Naive B cell (primary cell): ENCODE measurements at places on chromosomes 6 and 20. TPM values are rescaled to one million over a fixed set of nuclear protein-coding genes. Genes with fewer than 3 reads are reported as not detected.

The AGPAT4 gene
- polyA plus RNA-seq: 2.6 TPM

The TP53TG5 gene
- polyA plus RNA-seq: not detected

The NMBR gene
- polyA plus RNA-seq: not detected

The GTSF1L gene
- not detected for polyA plus RNA-seq

The WFDC10B gene
- not detected for polyA plus RNA-seq

The REM1 gene
- not detected for polyA plus RNA-seq

The PDE10A gene
- not detected for polyA plus RNA-seq

- H3K27ac ChIP-seq: no peak overlapping the region
- H3K27me3 ChIP-seq: peaks cover 11% of the 10 kb centered on the region
- H3K4me3 ChIP-seq: no peak overlapping the region
- no peak for DNase-seq
- no peaks in the 10 kb centered on the region for H3K36me3 ChIP-seq
Measured at GRCh38 chr6:125212377-125212776, 58.8 kb downstream of the TPD52L1 start.

- H3K4me1 ChIP-seq: no peaks in the 10 kb centered on the region
- DNase-seq: no peak
- peaks cover 6% of the 10 kb centered on the region for H3K36me3 ChIP-seq
- peaks cover 22% of the 10 kb centered on the region for H3K27me3 ChIP-seq
Measured at GRCh38 chr6:3307436-3307835, 48.7 kb downstream of the PSMG4 start.

DNA sequence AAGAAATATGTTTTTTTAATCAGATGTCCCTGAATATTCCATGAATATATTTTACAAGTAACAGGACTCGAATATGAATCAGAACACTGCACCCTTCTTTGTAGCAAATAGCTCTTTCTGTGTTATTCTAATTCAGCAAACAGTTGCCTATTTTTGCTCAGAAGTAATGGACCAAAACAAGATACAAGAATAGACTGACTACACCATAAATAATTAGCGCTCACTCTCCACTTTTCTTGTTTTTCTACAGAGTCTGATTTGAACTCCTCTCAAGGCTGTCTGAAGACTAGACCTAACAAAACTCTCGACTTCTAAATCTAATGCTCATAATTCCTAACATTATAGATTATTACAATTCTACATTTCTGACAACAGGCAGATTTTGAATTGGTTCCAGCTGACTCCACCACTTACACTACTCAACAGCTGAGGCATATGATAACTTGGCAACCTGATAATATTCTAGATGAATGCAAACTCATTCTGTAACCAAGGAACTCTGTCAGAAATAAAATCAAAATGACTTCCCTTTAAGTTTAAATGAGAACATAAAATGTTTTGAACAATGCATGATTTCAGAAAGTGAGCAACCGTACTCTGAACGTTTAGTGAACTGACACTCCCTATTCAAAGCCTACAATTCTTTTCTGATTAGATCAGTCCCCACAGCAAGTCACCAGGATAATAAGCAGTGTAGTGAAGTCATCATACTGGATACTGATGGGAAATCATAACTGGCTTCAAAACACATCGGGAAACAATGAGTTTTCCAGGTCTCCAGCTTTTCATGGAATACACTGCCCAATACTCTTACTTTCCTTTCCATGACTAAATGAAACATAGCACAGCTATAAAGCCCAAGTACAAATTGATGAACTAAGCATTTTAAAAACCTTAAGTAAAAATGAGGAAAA, 114.2 kb upstream of the BEND6 start:
- no peak for DNase-seq
- peaks cover 6% of the 10 kb centered on the region for H3K36me3 ChIP-seq
- peaks cover 8% of the 10 kb centered on the region for H3K4me1 ChIP-seq
- H3K27me3 ChIP-seq: peaks cover 42% of the 10 kb centered on the region
- no peak overlapping the region for H3K4me3 ChIP-seq

DNA sequence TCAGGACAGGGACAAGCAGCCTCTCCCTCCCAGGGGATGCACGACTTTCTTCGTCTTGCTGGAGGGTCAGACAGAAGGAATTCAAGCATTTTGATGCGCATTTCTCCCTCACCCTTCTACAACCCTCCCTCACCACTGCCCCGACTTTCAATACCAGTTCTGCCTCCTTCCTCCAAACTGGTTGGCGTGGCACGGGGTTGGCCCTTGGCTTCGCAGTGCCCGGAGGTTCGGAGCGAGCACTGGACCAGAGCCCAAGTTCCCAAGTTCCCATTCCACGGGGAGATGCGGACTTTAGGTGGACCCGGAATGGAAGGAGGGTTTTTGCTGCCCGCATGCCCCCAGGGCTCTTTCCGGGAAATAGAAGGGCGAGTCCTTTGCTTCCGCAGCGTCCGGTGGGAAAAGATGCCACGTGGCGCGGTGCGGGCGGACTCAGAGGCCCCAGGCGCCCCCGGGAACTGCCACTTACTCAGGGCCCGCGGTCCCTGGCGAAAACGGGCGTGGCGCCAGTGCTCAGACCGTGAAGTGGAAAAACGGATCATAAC, 8.0 kb upstream of the LAMP5 start:
- peaks cover 60% of the 10 kb centered on the region for H3K27me3 ChIP-seq
- peak overlapping the region; percentile 83 for H3K4me3 ChIP-seq
- H3K4me1 ChIP-seq: peaks cover 26% of the 10 kb centered on the region
- H3K36me3 ChIP-seq: no peaks in the 10 kb centered on the region
- no peak overlapping the region for H3K27ac ChIP-seq

DNA sequence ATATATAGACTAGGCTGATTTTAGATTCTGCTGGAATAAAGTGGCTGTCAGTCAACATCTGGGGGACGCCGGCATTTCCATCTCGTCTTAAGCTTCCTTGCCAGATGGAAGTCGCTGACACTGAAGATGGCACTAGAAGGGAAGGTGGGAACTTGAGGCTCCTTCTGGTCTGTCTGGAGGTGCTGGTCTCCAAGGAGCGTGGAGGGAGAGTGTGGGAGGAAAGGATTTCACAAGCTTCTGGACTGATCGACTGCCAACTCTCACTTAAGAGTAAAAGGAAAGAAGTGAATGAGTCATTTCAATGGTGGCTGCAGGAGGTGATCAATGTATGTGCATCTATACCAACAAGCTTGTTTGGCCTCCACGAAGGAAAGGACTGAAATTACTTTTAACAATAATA, 40.4 kb downstream of the DUSP22 start:
- H3K36me3 ChIP-seq: no peaks in the 10 kb centered on the region
- H3K4me3 ChIP-seq: no peak overlapping the region
- no peak overlapping the region for H3K27ac ChIP-seq
- DNase-seq: no peak
- H3K27me3 ChIP-seq: no peaks in the 10 kb centered on the region
- peaks cover 20% of the 10 kb centered on the region for H3K4me1 ChIP-seq

DNA sequence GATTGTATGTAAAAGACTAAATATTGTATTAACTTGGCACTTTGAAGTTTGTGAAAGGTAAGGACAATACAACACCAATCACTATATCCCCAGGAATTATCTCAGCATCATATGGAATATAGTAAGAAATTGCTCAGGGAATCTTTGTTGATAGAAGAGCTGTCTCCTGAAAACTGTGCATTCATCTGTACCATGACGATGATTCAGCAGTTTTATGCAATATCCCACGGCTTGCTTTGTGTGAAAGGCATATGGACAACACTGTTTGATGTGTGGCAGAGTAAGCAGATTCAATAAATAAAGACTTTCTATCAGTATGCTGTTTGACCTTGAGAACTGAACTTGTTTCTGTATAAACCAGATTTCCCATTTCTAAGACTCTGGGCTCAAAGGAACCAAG, 147.5 kb upstream of the PLN start:
- H3K36me3 ChIP-seq: no peaks in the 10 kb centered on the region
- H3K4me1 ChIP-seq: no peaks in the 10 kb centered on the region
- no peak overlapping the region for H3K27ac ChIP-seq
- no peaks in the 10 kb centered on the region for H3K27me3 ChIP-seq
- no peak overlapping the region for H3K4me3 ChIP-seq

GRCh38 chr20:2576317-2576727, 39.9 kb downstream of the TMC2 start:
- DNase-seq: no peak
- no peak overlapping the region for H3K27ac ChIP-seq
- peaks cover 39% of the 10 kb centered on the region for H3K27me3 ChIP-seq
- no peak overlapping the region for H3K4me3 ChIP-seq
- H3K4me1 ChIP-seq: no peaks in the 10 kb centered on the region

GRCh38 chr6:33691456-33692077, 19.9 kb downstream of the UQCC2 start:
- peaks cover 39% of the 10 kb centered on the region for H3K4me1 ChIP-seq
- H3K4me3 ChIP-seq: no peak overlapping the region
- peaks cover 28% of the 10 kb centered on the region for H3K36me3 ChIP-seq

- peaks cover 4% of the 10 kb centered on the region for H3K27me3 ChIP-seq
- DNase-seq: no peak
- no peaks in the 10 kb centered on the region for H3K36me3 ChIP-seq
- no peaks in the 10 kb centered on the region for H3K4me1 ChIP-seq
- no peak overlapping the region for H3K4me3 ChIP-seq
Measured at GRCh38 chr6:82371799-82372546, 8.4 kb downstream of the TPBG start.

- H3K27me3 ChIP-seq: peaks cover 81% of the 10 kb centered on the region
- H3K36me3 ChIP-seq: no peaks in the 10 kb centered on the region
- H3K4me1 ChIP-seq: peaks cover 22% of the 10 kb centered on the region
- peak within 1 kb of the TSS; percentile 67 for H3K4me3 ChIP-seq
- DNase-seq: no peak
Measured at GRCh38 chr6:77463308-77463860, at the start of gene HTR1B. Gene HTR1B (minus strand): TSS chr6:77463491. CDS start chr6:77463403, 88 bp downstream.

DNA sequence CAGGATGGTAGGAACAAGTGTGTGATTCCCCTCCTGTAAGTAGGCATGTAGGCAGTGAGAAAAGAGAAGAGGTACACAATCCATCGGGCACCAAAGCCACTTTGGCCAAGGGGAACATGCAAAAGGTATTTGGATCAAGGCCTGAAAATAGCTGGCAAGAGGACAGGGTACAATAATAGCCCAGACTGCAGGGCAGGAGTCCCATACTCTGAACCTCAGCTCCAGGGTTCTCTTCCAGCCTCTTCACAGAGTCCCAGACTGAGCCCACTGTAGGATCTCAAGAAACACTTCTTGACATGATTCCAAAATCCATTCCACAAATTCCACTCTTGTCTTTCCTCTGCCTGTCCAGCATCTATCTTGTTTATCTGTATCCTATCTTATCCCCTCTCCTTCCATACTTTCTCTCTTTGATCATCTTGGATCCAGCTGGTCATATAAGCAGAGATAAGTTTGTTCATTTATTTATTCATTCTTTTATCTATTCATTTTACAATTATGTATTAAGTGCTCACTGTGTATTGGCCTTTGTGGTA, 19.7 kb downstream of the ACSS2 start:
- no peak overlapping the region for H3K27ac ChIP-seq
- H3K27me3 ChIP-seq: no peaks in the 10 kb centered on the region
- DNase-seq: no peak
- H3K4me1 ChIP-seq: no peaks in the 10 kb centered on the region
- H3K36me3 ChIP-seq: no peaks in the 10 kb centered on the region
- no peak overlapping the region for H3K4me3 ChIP-seq

DNA sequence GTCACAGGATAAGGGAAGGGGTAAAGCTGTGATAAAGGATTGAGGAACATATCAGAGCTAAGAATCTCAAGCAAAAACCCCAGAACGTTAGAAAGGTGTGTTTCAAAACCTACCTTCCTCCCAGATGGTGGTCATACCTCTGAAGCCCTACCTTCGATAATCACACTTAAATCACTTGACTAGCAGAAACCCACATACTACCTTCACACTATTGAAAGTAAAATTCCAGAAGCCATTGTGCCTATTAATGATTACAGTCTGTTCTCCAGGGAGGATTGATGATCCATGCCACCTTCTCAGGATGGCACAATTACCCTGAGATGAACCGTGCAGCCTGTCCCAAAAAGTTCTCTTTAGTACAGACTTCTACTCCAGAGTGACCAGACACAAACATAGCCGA, 72.3 kb upstream of the SOX4 start:
- no peak for DNase-seq
- H3K27me3 ChIP-seq: no peaks in the 10 kb centered on the region
- H3K27ac ChIP-seq: peak overlapping the region; percentile 42
- no peaks in the 10 kb centered on the region for H3K36me3 ChIP-seq
- no peaks in the 10 kb centered on the region for H3K4me1 ChIP-seq

- H3K4me3 ChIP-seq: no peak overlapping the region
- DNase-seq: no peak
- H3K4me1 ChIP-seq: peaks cover 22% of the 10 kb centered on the region
- peaks cover 29% of the 10 kb centered on the region for H3K27me3 ChIP-seq
Measured at GRCh38 chr6:45668705-45669104, 291.0 kb upstream of the SUPT3H start.

GRCh38 chr6:166306378-166307081, 1.7 kb downstream of the PRR18 start:
- H3K36me3 ChIP-seq: no peaks in the 10 kb centered on the region
- H3K4me3 ChIP-seq: peak overlapping the region; percentile 80
- peaks cover 5% of the 10 kb centered on the region for H3K4me1 ChIP-seq
- no peak for DNase-seq
- no peak overlapping the region for H3K27ac ChIP-seq

DNA sequence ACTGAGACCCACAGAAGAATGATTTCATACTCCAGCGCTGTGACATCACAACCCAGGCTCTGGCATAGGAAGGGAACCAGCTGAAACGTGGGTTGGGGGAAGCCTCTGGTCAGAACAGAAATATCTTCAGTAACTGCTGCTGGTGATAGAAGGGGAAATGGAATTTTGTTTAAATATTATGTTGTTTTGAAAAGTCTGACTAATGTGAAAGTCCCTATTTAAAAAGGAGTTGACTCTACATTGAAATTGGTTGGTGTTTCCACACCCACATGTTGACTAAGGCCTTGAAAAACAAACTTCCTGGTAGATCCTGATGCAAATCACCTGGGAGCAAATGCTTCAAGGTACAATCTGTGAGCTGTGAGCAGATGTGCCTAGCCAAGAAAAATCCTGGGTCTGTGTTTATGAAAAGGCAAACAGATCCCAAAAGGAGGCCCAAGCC, 24.5 kb upstream of the TCP11 start:
- H3K27me3 ChIP-seq: peaks cover 8% of the 10 kb centered on the region
- H3K4me3 ChIP-seq: no peak overlapping the region
- H3K4me1 ChIP-seq: peaks cover 6% of the 10 kb centered on the region
- peaks cover 7% of the 10 kb centered on the region for H3K36me3 ChIP-seq
- DNase-seq: no peak

DNA sequence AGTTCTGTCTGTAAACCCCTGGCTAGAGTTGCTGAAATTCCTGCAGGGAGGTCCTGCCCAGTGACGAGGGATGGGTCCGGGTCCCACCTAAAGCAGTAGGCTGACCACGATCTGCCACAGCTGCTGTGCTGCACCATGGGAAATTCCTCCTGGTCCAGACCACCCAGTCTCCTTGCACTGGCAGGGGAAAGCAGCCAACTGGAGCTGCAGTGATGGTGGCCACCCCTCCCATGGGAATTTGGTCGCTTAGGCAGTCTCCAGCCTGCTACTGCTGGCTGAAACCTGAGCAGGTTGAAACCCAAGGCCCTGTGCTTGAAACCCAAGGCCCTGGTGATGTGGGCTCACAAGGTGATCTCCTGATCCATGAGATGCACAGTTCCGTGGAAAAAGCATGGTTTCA, 23.9 kb upstream of the MOXD1 start:
- H3K36me3 ChIP-seq: peaks cover 10% of the 10 kb centered on the region
- no peak for DNase-seq
- no peak overlapping the region for H3K27ac ChIP-seq

GRCh38 chr6:247351-247750, 44.9 kb upstream of the DUSP22 start:
- H3K4me1 ChIP-seq: peaks cover 44% of the 10 kb centered on the region
- no peak overlapping the region for H3K4me3 ChIP-seq
- H3K27me3 ChIP-seq: no peaks in the 10 kb centered on the region

- H3K4me3 ChIP-seq: no peak overlapping the region
- no peak overlapping the region for H3K27ac ChIP-seq
- H3K4me1 ChIP-seq: peaks cover 24% of the 10 kb centered on the region
- H3K36me3 ChIP-seq: peaks cover 41% of the 10 kb centered on the region
Measured at GRCh38 chr6:6629402-6629801, 40.9 kb downstream of the LY86 start.

GRCh38 chr20:58308680-58309527, 611 bp upstream of the RAB22A start:
- peak overlapping the region; percentile 99 for H3K27ac ChIP-seq
- peak overlapping the region; percentile 81 for H3K4me3 ChIP-seq
- peaks cover 40% of the 10 kb centered on the region for H3K4me1 ChIP-seq
